ENCODE measurements at places on chromosomes 5 and 9.

DNA sequence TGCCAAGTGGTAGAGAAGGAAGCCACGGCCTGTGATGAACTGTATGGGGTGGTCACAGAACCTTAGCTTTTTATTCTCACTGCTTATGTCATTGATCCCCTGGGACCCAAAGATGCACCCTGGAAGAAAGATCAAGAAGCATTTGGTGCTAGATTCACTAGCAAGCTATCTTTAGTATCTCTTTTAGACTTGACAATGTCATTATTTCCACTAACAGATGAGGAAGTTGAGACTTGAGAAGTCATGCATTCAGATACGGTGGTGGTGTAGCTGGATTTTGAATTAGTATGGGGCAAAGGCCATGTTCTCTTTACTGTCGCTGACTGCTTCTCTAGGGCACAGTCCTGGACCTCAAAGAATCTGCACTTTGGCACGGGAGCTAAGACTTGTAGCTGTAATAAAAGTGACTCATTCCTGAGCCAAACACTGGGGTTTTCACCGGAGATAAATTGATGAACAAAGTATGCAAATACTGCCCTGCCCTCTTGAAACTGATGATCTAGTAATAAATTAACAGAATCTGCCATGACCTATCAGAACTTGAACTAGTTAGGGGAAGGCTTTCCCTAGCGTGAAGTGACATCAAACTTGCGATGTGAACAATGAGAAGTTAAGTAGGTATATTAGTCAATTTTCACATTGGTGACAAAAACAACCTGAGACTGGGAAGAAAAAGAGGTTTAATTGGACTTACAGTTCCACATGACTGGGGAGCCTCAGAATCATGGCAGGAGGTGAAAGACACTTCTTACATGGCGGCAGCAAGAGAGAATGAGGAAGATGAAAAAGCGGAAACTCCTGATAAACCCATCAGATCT is 5.4 kb downstream of the GDA start:
- no peak for DNase-seq

DNA sequence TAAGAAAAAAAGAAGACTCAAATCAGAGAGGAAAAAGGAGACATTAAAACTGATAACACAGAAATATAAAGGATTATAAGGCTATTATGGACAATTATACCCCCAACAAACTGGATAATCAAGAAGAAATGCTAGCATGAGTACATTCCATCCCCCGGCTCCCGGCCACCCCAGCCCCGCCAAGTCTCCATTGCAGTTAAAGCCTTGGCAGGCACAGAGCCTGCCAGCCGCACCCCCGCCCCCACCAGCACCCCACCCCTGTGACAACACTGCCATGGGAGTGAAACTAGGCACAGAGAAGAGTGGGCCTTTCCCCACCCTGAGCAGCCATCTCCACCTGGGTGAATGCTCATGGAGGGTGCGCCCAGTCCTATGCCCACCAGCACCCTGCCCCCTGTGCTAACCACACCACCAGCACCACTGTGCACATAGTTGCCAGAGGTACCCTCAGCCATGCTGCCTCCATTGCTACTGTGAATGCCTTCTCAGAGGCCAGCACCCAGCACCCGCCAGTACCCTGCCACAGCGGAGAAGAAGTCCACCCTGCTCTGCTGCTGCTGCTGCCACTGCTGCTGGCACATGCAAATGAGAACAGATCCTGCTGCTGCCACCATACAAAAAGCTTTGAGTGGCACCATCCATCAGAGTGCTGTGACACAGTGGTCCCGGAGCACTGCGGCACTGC is 117.0 kb downstream of the CSNK1G3 start:
- DNase-seq, result no peak

- no peak for DNase-seq
Measured at GRCh38 chr9:13975611-13976290, 338.2 kb downstream of the NFIB start.

- no peak for DNase-seq
Measured at GRCh38 chr9:136688274-136689107, 1.2 kb upstream of the AGPAT2 start.

GRCh38 chr5:4584982-4585381 is 555.1 kb upstream of the ADAMTS16 start:
- no peak for DNase-seq

DNA sequence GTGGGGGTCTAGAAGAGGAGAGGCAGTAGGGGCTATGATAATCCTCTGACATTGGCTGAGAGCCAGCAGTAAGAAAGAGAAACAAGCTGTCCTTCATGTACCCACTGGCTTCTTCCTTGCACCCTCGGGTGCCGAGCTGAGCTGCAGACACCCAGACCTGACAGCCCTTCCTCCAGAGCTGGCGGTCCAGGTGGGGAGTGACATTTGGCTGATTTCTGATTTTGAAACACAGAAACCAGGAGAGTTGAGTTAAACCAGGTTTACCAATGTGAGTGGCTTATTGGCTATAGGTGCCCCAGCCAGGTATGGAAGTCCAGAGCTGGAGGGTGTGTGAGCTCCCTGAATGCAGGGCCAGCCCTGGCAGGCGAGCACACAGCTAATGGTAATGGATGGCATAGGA is 59.2 kb downstream of the GADD45G start:
- DNase-seq, result no peak

DNA sequence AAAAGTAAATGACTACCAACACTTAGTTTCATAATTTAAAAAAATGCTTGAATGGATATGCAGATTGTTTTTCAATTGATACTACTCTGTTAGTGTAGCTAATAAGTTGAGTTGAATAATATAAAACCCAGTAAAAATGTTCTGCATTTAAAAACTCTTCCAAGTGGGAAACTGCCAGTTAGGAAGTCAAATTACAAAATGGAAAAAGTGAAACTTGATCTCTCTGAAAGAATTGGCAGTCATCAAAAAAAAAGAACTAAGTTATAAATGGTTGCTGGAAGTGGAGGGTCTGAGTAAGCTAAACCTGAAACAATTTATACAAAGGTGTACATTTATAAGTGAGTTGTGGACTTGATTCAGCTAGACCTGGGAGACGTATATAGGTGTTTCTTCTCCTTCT is 52.4 kb downstream of the VCAN start:
- no peak for DNase-seq
